ENCODE measurements at places on chromosomes 4 and X.

DNA sequence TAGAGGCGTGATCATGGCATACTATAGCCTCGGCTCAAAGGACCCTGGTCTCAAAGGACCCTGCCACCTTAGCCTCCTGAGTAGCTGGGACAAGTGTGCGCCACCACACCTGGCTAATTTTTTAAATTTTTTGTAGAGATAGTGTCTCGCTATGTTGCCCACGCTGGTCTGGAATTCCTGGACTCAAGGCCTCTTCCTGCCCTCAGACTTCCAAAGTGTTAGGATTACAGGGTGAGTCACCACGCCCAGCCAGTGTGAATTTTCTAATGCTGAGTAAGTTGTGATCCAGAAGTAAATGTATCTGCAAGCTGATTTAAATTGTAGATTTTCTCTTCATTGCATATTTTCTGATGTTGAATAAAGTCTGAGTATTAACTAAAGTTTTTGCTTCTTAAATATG, 2.6 kb upstream of the ZNF674 start:
- DNase-seq, result no peak

DNA sequence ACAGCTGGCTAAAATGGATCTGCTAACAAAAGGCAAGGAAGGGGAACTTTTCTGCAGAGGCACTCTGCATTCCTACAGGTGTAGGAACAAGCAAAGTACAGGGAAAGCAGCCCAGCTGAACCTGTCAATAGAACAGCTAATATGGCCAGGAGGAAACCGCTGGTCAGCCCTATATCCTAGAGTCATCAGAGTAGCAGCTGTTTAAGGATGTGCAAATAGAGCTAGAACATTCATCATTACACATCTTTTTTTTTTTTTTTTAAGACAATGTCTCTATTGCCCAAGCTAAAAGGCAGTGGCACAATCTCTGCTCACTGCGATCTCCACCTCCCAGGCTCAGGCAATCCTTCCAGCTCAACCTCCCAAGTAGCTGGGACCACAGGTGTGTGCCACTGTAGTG, 163.0 kb downstream of the BTC start:
- DNase-seq, result no peak

- no peak for DNase-seq
These were observed 46.4 kb downstream of the KDR start for GRCh38 chr4:55078987-55079386.

- no peak for DNase-seq
These were observed 1.7 kb upstream of the AKAP4 start for GRCh38 chrX:50202539-50202938.

- DNase-seq, result no peak
These were observed 300.1 kb upstream of the SLC7A11 start for GRCh38 chr4:138542191-138542776.

DNA sequence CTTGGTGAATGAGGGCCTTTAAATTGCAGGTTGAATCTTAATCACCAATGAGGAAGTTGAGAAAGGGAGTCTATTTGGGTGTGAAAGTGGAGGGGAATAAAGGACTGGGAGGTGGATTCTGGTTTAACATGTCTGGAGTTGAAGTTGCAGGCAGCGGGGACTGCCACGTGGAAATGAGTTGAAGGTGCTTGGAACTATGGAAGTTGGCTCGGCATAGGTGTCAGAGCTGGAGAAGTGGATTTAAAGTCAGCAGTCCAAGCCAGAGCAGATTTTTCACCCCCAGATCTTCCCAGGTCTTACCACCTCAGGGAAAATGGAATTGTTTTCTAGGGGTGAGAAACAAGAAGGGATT, 44.9 kb downstream of the TIGD4 start:
- no peak for DNase-seq

DNA sequence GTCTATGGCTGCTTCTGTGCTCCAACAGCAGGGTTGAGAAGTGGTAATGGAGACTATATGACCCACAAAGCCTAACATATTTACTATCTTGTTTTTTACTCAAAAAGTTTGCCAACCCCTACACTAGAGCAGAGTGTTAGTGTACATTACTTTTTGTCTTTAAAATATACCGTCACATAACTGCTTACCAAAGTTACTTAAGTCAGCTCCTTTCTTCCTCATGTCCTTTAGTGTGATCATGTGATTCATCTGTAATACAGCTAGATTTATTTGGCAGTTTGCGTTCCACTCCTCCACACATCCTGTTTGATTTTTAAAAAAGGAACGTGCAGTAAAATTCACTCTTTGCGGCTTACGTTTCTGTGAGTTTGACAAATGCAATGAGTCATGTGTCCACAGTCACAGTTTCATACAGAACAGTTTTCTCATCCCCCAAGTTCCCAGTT, 162.4 kb upstream of the GPRIN3 start:
- DNase-seq, result peak; percentile 61

- DNase-seq, result no peak
These were observed 4.9 kb downstream of the HUWE1 start for GRCh38 chrX:53681661-53682060.

GRCh38 chrX:9794495-9794894, 8.3 kb downstream of the SHROOM2 start:
- DNase-seq, result no peak

- no peak for DNase-seq
These were observed 43.1 kb downstream of the ZGRF1 start for GRCh38 chr4:112593438-112594133.
